ENCODE measurements at places on chromosomes 16 and 17. TPM values are rescaled to one million over a fixed set of nuclear protein-coding genes. Genes with fewer than 3 reads are reported as not detected.

Gene TNK1
- total RNA-seq, result 6.8 TPM

GRCh38 chr16:83574388-83574787, 233.4 kb upstream of the HSBP1 start:
- H3K4me1 ChIP-seq, result no peaks in the 10 kb centered on the region
- H3K27me3 ChIP-seq, result no peaks in the 10 kb centered on the region
- H3K27ac ChIP-seq, result no peak overlapping the region
- no peak for DNase-seq
- no peak overlapping the region for H3K4me3 ChIP-seq

Gene CNGB1
- under 0.01 TPM for total RNA-seq

GRCh38 chr16:4193920-4194319, 48.0 kb downstream of the SRL start:
- H3K4me3 ChIP-seq, result no peak overlapping the region
- H3K36me3 ChIP-seq, result no peaks in the 10 kb centered on the region
- no peaks in the 10 kb centered on the region for H3K4me1 ChIP-seq
- H3K27me3 ChIP-seq, result no peaks in the 10 kb centered on the region

DNA sequence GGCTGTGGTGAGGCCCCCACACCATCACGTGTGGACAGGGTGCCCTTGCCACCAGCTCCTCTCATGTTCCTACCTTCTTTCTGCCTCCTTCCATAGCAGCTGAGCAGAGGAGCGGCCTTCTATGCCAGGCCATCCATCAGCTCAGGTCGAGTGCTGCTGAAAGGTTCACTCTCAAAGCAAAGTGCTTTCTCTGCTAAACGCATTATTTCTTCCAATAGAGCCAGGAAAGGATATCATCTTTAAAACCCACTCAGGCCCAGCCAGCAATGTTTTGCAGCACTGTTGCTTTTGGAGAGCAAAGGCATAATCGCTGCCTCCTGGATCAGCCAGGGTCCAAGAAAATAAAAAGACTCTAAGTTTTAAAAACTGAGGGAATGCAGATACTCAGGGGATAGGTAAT, 54.9 kb upstream of the GPRC5B start:
- H3K4me3 ChIP-seq, result no peak overlapping the region
- H3K36me3 ChIP-seq, result no peaks in the 10 kb centered on the region
- no peaks in the 10 kb centered on the region for H3K4me1 ChIP-seq
- H3K27me3 ChIP-seq, result no peaks in the 10 kb centered on the region
- no peak for DNase-seq

GRCh38 chr16:27529962-27530361, 19.8 kb downstream of the GTF3C1 start:
- H3K4me1 ChIP-seq, result no peaks in the 10 kb centered on the region
- no peak overlapping the region for H3K4me3 ChIP-seq
- no peaks in the 10 kb centered on the region for H3K27me3 ChIP-seq
- DNase-seq, result no peak

- H3K27ac ChIP-seq, result peak within 1 kb of the TSS; percentile 89
- peaks cover 16% of the 10 kb centered on the region for H3K36me3 ChIP-seq
- no peaks in the 10 kb centered on the region for H3K27me3 ChIP-seq
- peaks cover 42% of the 10 kb centered on the region for H3K4me1 ChIP-seq
- peak within 1 kb of the TSS; percentile 91 for H3K4me3 ChIP-seq
Measured at GRCh38 chr17:39927101-39927928, at the start of the genes LRRC3C and ORMDL3. TSS of gene LRRC3C (plus strand) at chr17:39927732. CDS start at chr17:39941524, 13,792 bp downstream. TSS of gene ORMDL3 (minus strand) at chr17:39927601. CDS start at chr17:39924203, 3,398 bp downstream.

- no peak overlapping the region for H3K4me3 ChIP-seq
- no peaks in the 10 kb centered on the region for H3K36me3 ChIP-seq
- H3K27ac ChIP-seq, result no peak overlapping the region
- no peak for DNase-seq
- H3K27me3 ChIP-seq, result no peaks in the 10 kb centered on the region
Measured at GRCh38 chr17:49861150-49861884, 13.4 kb upstream of the TAC4 start.

GRCh38 chr17:1029196-1029921, 32.4 kb downstream of the TIMM22 start:
- DNase-seq, result no peak
- peaks cover 25% of the 10 kb centered on the region for H3K36me3 ChIP-seq
- H3K4me1 ChIP-seq, result peaks cover 80% of the 10 kb centered on the region
- no peaks in the 10 kb centered on the region for H3K27me3 ChIP-seq

GRCh38 chr17:28071891-28072606, 29.6 kb downstream of the NLK start:
- no peak overlapping the region for H3K4me3 ChIP-seq
- no peaks in the 10 kb centered on the region for H3K27me3 ChIP-seq
- no peaks in the 10 kb centered on the region for H3K36me3 ChIP-seq
- no peak for DNase-seq
- no peak overlapping the region for H3K27ac ChIP-seq
- peaks cover 4% of the 10 kb centered on the region for H3K4me1 ChIP-seq

DNA sequence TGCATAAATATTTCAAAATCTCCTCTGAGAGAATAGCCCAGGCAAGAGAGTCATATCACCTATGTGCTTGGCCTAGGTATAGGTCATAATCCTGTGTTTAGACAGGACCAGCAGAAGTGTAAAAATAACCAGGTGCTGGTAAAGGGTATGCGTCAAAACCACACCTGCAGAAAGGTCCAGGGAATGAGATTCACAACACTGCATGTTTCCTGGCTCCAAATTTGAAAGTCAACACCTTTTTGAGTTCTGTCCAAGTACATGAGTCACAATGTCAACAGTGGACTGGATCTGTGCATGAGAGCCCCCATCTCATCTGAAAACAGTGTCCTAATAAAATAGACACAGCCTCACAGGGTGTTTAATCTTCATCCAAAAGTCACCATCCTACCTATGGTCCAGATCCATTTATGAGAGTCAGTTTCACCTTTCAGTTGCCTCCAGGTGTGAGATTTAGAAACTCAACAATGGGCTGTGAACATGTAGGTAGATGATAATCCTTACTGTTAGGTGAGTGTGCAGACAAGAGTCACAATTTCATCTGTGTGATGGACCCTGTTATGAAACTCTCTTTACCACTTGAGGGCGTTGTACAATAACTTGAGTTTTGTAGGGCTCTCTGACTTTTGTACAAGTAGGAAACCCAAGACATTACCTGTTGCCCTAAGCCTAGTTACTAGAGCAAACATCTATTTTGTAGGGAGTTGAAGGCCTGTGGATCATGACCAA, 2100.7 kb downstream of the TP53TG3F start:
- no peaks in the 10 kb centered on the region for H3K27me3 ChIP-seq
- no peaks in the 10 kb centered on the region for H3K4me1 ChIP-seq
- no peak overlapping the region for H3K4me3 ChIP-seq
- H3K27ac ChIP-seq, result no peak overlapping the region

Gene SLC22A31
- not detected for total RNA-seq
